ENCODE measurements at places on chromosomes 2 and 18.

DNA sequence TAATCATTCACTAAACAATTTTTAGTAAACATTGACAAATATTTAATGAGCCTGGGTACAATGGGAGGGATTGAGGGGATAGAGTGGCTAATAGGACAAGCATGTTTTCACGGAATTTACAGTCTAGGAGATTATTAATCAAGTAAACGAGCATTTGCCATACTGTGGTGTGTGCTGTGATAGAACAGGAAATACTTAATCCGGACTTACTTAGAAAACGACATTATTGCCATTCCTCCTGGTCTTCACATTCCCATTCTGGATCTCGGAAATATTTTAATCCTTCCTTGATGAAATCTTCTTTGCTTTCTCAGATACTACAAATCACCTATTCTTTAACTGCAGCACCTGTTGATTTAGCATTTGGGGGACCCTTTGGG lies 905 bp downstream of the TTLL4 start:
- no peak for DNase-seq

DNA sequence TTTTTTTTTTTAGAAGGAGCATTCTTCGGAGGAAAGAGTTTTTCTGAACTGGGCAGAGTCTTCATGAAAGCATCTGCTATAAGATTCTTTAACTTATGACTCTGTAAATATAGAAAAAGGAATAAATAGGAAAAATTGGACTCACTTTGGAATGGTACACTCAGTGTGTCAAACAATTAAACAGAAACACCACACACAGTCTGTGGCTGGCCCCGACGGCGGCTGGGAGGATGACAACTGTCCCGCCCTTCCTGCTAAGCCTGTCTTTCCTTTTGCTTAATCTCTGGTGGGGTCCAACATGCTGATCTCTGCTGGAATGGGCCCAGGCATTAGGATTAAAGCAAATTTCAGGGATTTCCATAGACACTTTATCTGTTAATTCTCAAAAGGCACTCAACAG lies 12.5 kb upstream of the RAB31 start:
- no peak for DNase-seq

GRCh38 chr2:233840520-233840919 lies 13.8 kb downstream of the HJURP start:
- DNase-seq: no peak

- DNase-seq: no peak
Measured at GRCh38 chr2:212901604-212902275, 249.7 kb downstream of the IKZF2 start.

DNA sequence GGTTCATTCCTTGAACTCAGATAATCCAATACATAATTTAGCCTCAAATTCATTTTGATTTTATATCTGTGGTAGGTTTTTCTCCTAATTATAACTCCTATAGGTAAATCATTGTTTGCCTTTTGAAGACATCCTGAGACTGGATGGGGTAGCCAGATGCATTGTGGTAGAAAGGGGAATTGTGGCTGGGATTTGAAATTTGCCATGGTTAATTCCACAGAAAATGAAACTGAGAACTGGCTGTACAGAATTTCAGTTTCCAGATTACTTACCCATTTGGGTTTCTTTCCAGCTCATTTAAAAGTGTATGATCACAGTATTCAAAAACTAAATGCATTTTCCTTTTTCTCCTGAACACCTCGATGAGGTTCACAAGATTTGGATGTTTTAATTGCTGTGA lies 18.2 kb downstream of the CDKL4 start:
- no peak for DNase-seq

DNA sequence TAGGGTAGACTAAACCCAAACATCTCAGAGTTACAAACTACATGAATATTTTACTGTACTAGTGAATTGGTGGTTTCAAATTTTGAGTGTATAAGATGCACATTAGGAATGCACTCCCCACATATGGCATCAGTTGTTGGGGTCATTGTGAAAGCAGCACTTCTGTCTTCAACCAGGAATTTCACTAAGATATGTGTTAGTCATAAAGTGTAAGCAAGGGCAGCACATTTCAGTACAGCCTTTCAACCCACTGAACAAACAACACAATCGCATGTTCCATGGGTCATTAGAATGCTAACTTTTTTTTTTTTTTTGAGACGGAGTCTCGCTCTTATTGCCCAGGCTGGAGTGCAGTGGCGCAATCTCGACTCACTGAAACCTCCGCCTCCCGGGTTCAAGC lies 164.1 kb upstream of the MAP2 start:
- DNase-seq: no peak

- peak; percentile 43 for DNase-seq
Measured at GRCh38 chr2:62199392-62200125, 3.6 kb downstream of the B3GNT2 start.

GRCh38 chr2:151422917-151423439 lies 13.3 kb downstream of the RIF1 start:
- no peak for DNase-seq

DNA sequence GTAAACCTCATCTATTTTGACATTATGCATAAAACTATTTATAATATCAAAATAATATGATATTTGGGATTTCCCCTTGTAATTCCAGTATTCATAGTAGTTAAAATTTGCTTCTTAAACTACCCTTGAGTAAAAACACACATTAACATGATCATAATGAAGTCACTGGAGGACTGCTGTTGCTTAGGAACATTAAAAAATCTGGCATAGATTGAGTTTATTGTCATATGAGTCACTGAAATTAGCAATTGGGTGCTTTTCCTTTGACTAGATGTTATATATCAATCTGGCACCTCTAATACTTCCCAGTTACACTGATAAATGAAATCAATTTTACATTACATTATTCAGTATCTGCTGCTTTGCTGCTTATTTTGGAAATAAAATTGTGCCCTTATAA lies 57.0 kb upstream of the ZC3H15 start:
- no peak for DNase-seq

DNA sequence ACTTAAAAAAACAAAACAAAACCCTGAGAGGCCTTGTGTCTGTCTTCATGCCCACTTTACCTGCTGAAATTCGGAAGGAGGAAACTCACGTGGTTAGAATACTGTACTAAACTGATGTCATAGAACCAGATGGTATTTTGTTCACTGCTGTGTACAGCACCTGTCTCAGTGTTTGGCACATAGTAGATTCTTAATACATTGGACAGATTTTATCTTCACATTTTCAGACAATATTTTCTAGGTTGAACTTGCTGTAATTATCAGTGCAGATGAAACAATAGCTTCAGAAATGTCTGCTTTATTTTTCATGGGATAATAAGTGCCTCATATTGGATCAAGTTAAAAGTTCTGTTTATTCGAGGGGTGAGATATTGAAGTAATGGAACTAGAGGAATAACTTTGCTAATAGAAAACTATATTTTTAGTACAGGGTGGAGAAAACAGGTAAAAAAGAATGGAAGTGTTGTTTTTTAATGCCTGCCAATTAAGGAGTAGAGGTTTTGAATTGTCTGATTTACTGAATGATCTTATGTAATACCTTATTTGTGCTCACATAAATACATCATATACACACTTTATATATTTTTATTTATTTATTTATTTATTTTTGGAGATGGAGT lies 23.7 kb downstream of the DDX1 start:
- DNase-seq: no peak

- DNase-seq: no peak
Measured at GRCh38 chr2:216131175-216131926, 22.2 kb downstream of the XRCC5 start.

DNA sequence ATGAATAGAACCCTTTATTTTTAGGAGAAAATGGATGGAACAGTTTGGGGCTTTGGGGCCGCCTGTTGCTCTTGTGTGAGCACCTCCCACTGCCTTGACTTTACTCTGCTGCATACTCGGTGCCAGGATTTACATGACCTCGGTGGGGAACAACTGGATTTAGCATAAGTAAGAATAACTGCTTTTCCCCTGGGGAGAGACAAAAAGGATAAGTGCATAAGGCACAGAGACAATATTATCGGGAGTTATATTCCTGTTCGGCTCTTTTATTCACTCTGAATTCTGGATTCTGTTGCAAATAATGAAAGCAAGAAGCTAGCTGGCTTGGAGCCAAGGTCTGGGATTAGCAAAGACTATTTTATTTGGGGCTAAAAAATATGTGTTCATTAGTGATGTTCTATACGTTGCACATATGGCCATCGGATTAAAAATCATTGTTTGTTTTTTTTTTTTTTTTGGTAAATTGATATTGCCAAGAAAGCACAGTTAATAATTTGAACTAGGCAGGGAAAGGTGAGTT lies 69.8 kb downstream of the CYBRD1 start:
- no peak for DNase-seq

- no peak for DNase-seq
Measured at GRCh38 chr2:48452108-48452507, 77.8 kb upstream of the STON1 start.

- no peak for DNase-seq
Measured at GRCh38 chr2:195414537-195415100, 242.4 kb upstream of the SLC39A10 start.

DNA sequence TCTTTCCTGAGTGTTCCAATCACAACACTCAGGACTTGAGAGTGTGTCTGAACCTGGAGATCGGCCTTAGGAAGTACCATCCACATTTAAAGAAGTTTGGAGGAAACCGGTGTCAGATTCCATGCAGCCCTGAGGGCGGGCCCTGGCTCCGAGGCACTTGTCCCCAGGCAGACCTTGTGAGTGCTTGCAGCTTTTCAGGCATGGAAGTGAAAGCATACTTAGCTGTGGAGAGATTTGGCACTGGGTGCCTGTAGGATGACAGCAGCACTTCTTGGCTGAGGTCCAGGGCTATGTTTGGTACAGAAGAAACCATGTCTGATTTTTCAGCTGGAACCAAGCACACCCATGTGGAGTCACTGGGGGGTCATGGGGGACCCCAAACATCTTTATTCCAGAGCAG lies 230.8 kb downstream of the SEPTIN10 start:
- DNase-seq: no peak

DNA sequence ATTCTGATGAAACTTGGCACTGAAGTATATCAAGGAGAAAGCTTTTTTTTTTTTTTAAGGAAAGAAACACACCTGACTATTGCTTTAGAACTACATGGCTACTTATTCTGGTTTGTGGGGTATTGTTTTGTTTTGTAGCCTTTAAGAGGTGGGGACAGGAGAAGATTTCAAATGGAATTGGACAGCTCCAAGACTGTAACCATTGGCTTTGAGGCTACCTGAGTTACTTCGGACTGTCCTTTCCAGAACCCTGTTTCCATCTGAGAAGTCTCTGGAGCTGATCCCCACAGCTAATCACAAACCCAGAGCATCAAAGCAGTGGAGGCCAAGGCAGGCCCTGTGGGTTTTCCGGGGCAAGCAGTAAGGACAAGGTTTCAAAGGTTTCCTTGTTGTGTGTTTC lies 4.7 kb downstream of the CDC42EP3 start:
- DNase-seq: no peak

DNA sequence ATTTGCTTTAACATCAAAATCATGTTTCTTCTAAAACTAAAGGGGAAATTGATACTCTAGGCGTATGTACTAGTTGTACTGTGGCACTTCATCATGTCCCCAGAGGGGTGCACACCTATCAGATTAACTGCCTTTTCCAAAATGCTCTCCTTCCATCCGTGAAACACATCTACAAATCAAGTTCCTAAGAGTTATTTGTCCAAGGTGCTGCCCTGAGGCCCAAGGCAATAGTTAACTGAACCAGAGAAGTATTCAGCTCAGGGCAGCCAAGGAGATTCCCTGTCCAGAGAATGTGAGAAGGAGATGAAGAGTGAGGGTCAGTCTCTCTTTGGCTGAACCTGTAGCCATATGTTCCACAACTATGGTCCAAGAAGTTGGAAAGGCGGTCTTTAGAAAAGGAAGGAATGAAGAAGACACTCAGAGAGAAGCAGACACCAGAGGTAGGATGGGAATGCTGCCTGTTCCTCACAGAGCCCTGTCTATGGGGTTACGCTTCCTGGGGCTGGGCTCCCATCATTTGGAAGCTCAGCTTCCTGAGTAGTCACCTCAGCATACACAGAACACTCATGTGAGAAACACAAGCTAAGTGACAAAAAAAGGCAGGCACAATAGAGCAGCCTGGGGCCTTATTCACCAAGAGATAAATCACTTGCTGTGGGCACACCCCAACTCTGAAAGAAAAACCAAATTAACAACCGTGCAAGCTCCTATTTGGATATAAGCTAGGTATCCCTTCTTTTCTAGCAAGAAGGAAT lies 55.6 kb downstream of the ANKRD44 start:
- DNase-seq: no peak

- no peak for DNase-seq
Measured at GRCh38 chr2:197274349-197274748, 36.2 kb downstream of the ANKRD44 start.

- DNase-seq: no peak
Measured at GRCh38 chr2:100556746-100557145, 6.0 kb upstream of the PDCL3 start.

GRCh38 chr2:203432811-203433210 lies 102.3 kb downstream of the RAPH1 start:
- no peak for DNase-seq

GRCh38 chr18:42586601-42587000 lies 528.9 kb downstream of the RIT2 start:
- DNase-seq: no peak

DNA sequence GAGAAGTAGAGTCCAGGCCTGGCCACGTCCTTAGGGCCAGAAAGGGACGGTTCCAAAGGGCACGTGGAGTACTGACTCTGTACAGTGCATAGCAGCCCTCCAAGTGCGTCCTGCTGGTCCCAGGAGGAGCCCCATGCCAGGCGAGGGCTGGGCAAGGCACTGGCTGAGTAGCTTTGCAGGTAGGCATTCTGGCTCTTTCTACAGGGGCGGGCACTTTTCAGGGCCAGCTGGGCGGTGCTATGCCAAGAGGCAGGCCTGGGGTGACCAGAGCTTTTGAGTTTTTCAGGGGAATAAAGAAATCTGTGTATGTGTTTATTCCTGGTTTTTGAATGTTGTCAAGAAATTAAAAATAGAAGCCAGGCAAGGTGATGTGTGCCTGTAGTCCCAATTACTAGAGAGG lies 15.4 kb upstream of the GLI2 start:
- DNase-seq: no peak

GRCh38 chr2:240645346-240645745 lies 20.1 kb downstream of the GPR35 start:
- DNase-seq: no peak

- no peak for DNase-seq
Measured at GRCh38 chr2:12767541-12767940, 50.8 kb downstream of the TRIB2 start.

- DNase-seq: no peak
Measured at GRCh38 chr2:135151615-135152014, 99.5 kb downstream of the RAB3GAP1 start.

DNA sequence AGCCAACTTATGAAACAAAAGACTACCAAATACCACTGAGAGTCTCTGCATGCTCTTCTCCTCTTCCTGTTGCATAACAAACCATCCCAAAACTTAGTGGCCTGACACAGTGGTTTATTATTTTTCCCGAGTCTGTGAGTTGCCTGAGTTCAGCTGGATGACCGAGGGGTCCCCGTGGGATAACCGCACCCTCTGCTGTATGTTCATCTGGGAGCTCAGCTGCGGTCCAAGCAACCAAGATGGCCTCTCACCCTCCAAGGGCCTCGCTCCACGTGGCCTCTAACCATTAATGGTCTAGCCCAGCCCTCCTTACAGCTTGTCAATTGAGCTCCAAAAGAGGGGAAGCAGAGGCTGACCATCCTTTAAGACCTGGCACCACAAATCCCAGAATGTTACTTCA lies 17.1 kb downstream of the ITM2C start:
- no peak for DNase-seq

- DNase-seq: no peak
Measured at GRCh38 chr18:67043276-67043675, 439.4 kb upstream of the CDH19 start.

Data from stimulated activated naive CD8-positive, alpha-beta T cell treated with anti-CD3 and anti-CD28 coated beads, Interleukin-15, amount 100 ng/mL, for 72 hours (primary cell).